ENCODE measurements at places on chromosomes 2 and 18. TPM values are rescaled to one million over a fixed set of nuclear protein-coding genes. Genes with fewer than 3 reads are reported as not detected.

GRCh38 chr2:62175728-62176127, 20.2 kb upstream of the B3GNT2 start:
- H3K4me3 ChIP-seq: no peak overlapping the region
- H3K27me3 ChIP-seq: peaks cover 2% of the 10 kb centered on the region
- no peaks in the 10 kb centered on the region for H3K36me3 ChIP-seq
- H3K27ac ChIP-seq: no peak overlapping the region

GRCh38 chr2:172329774-172330671, 97.4 kb upstream of the ITGA6 start:
- H3K4me3 ChIP-seq: no peak overlapping the region
- no peak overlapping the region for H3K27ac ChIP-seq

DNA sequence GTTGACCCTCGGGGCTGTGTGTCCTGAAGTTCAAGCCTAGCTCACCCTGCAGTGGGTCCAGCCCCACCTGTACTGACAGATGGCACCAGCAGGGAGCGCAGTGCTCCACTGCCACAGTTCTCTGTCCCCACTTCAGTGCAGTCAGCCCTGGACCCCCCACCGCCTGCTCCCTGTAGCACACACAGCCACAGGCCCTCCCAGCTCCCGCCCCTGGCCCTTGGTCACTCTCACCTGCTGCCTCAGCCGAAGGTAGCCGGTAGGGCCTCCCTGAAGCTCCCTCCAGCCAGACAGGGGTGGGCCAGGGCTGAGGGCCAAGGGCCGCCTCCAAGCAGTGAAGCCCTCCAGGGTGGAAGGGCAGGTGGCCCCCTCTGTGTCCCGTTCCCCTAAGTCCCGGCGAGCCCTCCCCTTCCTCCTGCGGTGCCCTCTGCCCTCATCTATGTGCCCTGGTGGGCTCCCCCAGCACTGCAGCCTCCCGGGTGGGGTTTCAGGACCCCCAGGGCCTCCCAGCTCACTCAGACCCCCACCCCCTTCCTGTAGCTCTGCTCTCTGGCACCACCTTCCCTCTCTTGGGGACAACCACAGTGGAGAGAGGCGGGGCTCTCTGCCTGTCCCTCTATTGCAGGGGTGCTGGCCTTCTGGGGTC, 10.8 kb upstream of the ALPP start:
- no peak for DNase-seq
- peaks cover 10% of the 10 kb centered on the region for H3K4me1 ChIP-seq
- H3K27ac ChIP-seq: no peak overlapping the region

GRCh38 chr2:15527074-15527739, 33.9 kb downstream of the NBAS start:
- peaks cover 2% of the 10 kb centered on the region for H3K4me1 ChIP-seq
- no peak for DNase-seq
- no peak overlapping the region for H3K27ac ChIP-seq
- no peaks in the 10 kb centered on the region for H3K27me3 ChIP-seq
- H3K36me3 ChIP-seq: peaks cover 23% of the 10 kb centered on the region

DNA sequence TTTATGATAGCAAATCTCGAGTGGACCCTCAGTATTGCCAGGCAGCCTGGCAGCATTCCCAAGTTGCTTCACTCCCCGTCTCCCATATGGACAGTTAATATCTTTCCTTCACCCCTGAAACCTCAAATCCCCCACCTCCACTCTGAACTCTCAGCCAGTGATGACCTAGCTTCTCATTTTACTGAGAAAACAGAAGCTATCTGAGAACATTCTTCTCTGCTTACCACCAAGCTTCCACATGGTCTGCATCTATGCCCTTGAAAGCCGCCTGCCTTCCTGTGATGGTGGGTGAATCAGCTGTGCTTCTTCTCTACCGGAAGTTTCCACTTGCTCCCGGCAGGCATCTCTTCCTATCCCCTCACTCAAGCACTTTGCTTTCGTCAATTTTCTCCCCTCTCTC, 529.2 kb downstream of the EPHA4 start:
- H3K27me3 ChIP-seq: no peaks in the 10 kb centered on the region
- no peaks in the 10 kb centered on the region for H3K36me3 ChIP-seq
- H3K4me1 ChIP-seq: no peaks in the 10 kb centered on the region
- H3K27ac ChIP-seq: no peak overlapping the region
- no peak overlapping the region for H3K4me3 ChIP-seq
- no peak for DNase-seq

GRCh38 chr2:218319813-218320365, 27.6 kb upstream of the TMBIM1 start:
- no peak for DNase-seq
- H3K4me3 ChIP-seq: no peak overlapping the region
- H3K36me3 ChIP-seq: no peaks in the 10 kb centered on the region
- peaks cover 32% of the 10 kb centered on the region for H3K4me1 ChIP-seq
- H3K27ac ChIP-seq: no peak overlapping the region

NOSTRIN gene
- total RNA-seq: not detected

DNA sequence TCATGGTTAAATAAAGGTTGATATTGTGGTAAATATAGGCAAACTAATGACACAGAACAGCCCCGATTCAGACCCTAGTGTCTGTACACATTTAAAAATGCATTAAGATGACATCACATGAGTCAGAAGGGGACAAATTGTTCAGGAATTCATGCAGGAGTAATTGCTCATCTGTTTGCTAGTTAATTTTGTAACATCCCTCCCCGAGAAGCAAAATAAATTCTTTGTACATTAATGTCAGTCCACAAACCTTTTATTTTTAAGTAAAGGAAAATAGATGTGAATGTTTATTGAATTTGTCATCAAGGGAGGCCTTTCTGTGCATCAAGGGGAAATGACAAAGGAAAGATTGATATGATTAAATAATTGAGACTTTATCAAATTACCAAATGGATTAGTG, 69.9 kb downstream of the SH3BP4 start:
- DNase-seq: no peak
- no peaks in the 10 kb centered on the region for H3K36me3 ChIP-seq
- H3K27ac ChIP-seq: no peak overlapping the region
- H3K27me3 ChIP-seq: peaks cover 3% of the 10 kb centered on the region
- no peaks in the 10 kb centered on the region for H3K4me1 ChIP-seq

RASGRP3 gene
- total RNA-seq: 26.2 TPM

RAB27B gene
- 1.6 TPM for total RNA-seq

DNA sequence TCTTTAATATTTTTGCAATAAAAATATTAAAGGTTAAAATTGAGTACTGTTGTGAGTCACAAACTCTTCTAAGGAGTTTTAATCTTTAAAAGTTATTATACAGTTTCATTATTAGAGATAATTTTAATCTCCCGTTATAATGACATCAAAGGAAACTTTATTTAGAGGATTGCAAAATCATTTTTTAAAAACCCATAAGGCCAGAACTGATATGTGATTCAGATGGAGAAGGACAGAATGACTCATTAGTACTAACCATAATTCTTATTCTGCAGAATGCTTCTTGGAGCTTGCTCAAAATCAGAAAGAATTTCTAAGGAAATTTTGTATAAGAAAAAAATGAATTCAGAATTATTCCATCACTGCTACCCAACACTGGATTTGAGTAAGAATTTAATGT, 12.5 kb upstream of the HNRNPLL start:
- H3K27me3 ChIP-seq: no peaks in the 10 kb centered on the region
- H3K4me3 ChIP-seq: no peak overlapping the region
- H3K27ac ChIP-seq: peak overlapping the region; percentile 1
- DNase-seq: no peak
- no peaks in the 10 kb centered on the region for H3K36me3 ChIP-seq
- H3K4me1 ChIP-seq: peaks cover 16% of the 10 kb centered on the region

GRCh38 chr18:9209279-9209678, 72.7 kb downstream of the ANKRD12 start:
- no peaks in the 10 kb centered on the region for H3K27me3 ChIP-seq
- no peak for DNase-seq
- H3K4me3 ChIP-seq: no peak overlapping the region

PRSS56 gene
- total RNA-seq: not detected

C2orf15 gene
- not detected for total RNA-seq

- H3K36me3 ChIP-seq: no peaks in the 10 kb centered on the region
- DNase-seq: no peak
- H3K27me3 ChIP-seq: no peaks in the 10 kb centered on the region
- H3K4me3 ChIP-seq: no peak overlapping the region
Measured at GRCh38 chr2:64794426-64794995, 140.8 kb upstream of the SERTAD2 start.

DNA sequence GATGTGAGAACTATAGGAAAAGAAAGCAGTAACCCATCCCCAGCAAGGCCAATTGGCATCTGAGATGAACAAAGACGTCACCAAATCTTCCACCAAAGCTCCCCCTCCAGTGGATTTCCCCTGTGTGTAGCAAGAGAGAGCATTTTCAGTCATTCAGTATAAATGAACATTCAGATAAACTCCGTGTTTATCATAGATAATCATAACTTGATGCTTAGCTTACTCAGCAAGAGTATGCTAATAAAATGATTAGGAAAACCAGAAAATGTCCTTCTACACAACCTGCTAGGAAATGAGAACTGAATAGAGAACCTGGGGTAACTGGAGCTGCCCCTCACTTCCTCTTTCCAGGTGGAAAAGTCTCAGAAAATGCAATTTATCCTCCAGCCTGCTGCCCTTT, 198.0 kb upstream of the CCDC150 start:
- H3K4me1 ChIP-seq: no peaks in the 10 kb centered on the region
- no peaks in the 10 kb centered on the region for H3K36me3 ChIP-seq
- H3K4me3 ChIP-seq: no peak overlapping the region
- no peak for DNase-seq
- H3K27ac ChIP-seq: no peak overlapping the region
- H3K27me3 ChIP-seq: peaks cover 21% of the 10 kb centered on the region

DNA sequence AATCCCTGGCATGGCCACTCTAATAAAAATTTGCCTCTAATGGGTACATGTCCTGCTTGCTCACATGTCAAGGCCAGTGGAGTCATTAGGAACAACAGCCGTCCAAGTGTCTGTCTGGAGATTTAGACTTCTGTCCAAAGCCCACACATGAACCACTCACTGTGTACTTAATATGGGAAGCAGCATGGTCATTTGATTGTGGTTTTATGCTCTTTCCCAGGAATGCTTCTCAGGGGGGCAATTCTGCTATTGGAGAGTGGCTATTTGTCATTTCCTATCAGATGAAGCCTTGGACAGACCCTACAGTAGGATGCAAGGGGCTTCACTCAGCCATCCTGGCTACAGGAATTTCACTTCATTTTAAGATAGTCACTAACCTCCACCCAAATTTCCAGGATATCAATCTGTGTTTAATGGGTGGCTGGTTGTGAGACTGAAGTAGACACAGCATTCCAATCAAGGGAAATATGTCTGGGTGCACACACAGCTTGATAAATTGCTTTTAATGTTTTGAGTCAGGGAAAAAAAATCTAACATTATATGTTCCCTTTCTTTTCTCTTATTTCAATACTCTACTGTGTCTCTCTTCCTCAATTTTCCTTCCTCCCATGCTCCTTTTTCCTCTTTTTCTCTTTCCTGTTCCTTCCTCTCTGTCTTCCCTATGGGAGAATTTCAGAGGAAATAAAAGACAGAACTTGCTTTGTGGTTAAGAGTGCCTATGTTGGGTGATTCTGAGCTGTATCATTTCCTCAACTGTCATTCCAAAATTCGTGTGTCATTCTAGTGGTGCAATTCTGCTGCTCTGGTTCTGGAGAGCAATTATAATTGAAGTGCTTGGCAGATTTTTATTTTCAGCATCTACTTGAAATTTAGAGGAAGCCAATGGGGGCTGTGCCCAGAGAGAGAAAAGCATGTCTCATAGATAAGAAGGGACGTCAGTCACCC, 320.1 kb downstream of the OSR1 start:
- H3K27ac ChIP-seq: no peak overlapping the region
- no peaks in the 10 kb centered on the region for H3K27me3 ChIP-seq
- no peak overlapping the region for H3K4me3 ChIP-seq
- no peaks in the 10 kb centered on the region for H3K4me1 ChIP-seq
- DNase-seq: no peak

COLEC11 gene
- total RNA-seq: 0.48 TPM

DNA sequence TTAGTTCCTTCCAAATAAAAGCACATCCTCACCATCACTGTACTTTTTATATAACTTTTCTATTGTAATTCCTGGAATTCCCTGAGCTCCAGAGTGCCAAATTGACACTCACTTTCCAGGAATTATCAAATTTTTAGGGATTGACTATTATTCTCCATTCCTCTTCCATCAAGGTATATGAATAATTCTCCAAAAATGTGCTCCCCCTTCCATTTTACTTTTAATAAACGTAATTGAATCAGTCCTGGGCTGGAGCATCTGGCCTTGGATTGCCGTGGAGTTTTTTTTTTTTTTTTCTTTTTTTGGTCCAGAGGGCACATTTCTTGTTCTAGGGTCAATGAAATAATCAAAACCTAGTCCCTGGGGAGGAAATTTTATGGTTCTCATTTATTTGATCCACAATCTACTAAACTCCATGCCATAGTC, 304.3 kb downstream of the CDCA7 start:
- H3K27ac ChIP-seq: no peak overlapping the region
- no peak overlapping the region for H3K4me3 ChIP-seq
- DNase-seq: no peak
- H3K27me3 ChIP-seq: peaks cover 46% of the 10 kb centered on the region
- H3K36me3 ChIP-seq: no peaks in the 10 kb centered on the region

GRCh38 chr2:120904830-120905234, 169.2 kb downstream of the GLI2 start:
- no peak overlapping the region for H3K27ac ChIP-seq
- H3K27me3 ChIP-seq: peaks cover 9% of the 10 kb centered on the region
- no peaks in the 10 kb centered on the region for H3K36me3 ChIP-seq
- no peak for DNase-seq

- H3K4me1 ChIP-seq: no peaks in the 10 kb centered on the region
- H3K27me3 ChIP-seq: no peaks in the 10 kb centered on the region
- no peak for DNase-seq
- H3K4me3 ChIP-seq: no peak overlapping the region
- H3K27ac ChIP-seq: no peak overlapping the region
- H3K36me3 ChIP-seq: no peaks in the 10 kb centered on the region
Measured at GRCh38 chr2:52145005-52145404, 1113.1 kb upstream of the NRXN1 start.

- peaks cover 45% of the 10 kb centered on the region for H3K4me1 ChIP-seq
- H3K36me3 ChIP-seq: no peaks in the 10 kb centered on the region
- H3K4me3 ChIP-seq: peak overlapping the region; percentile 0
- H3K27me3 ChIP-seq: no peaks in the 10 kb centered on the region
- DNase-seq: peak; percentile 73
Measured at GRCh38 chr2:172465417-172466334, 38.3 kb downstream of the ITGA6 start.

- no peak overlapping the region for H3K27ac ChIP-seq
- peaks cover 10% of the 10 kb centered on the region for H3K4me1 ChIP-seq
- H3K4me3 ChIP-seq: no peak overlapping the region
- no peak for DNase-seq
- peaks cover 7% of the 10 kb centered on the region for H3K36me3 ChIP-seq
- H3K27me3 ChIP-seq: peaks cover 29% of the 10 kb centered on the region
Measured at GRCh38 chr18:79800371-79801180, 2.8 kb downstream of the KCNG2 start.

Measured in natural killer cell treated with Interleukin-12 subunit alpha and Interleukin-12 subunit beta and Interleukin-15 and Interleukin-18, amount 100 ng/mL, for 72 hours (primary cell).